ENCODE measurements at places on chromosomes 4 and X. TPM values are rescaled to one million over a fixed set of nuclear protein-coding genes. Genes with fewer than 3 reads are reported as not detected.

Gene PAGE2
- not detected for total RNA-seq

Gene HS3ST1
- 1.1 TPM for total RNA-seq

Gene ABCG2
- 2.4 TPM for total RNA-seq

GRCh38 chr4:187962926-187963325 lies 32.6 kb upstream of the ZFP42 start:
- no peak for DNase-seq

DNA sequence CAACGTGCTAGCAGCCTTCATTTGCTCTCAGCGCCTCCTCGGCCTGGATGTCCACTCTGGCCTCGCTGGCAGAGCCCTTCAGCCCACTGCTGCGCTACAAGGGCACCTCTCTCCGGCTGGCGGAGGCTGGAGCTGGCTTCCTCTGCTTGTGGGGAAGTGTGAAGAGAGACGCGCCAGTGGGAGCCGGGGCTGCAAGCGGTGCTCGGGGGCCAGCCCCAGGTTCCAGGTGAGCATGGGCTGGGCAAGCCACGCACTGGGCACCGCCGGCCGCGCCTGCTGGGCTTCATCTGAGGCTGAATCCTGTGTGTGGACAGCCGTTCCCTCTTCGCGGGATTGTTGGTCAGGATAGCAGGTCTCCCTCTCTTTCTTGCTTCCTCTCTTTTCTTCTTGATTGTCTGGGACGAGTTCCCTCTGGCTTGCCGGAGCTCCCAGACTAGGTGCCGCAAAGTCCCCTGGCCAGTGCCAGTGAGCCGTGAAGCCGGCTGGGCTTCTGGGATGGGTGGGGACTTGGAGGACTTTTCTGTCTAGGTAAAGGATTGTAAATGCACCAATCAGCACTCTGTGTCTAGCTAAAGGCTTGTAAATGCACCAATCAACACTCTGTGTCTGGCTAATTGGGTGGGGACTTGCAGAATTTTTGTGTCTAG lies 165.0 kb downstream of the HEPH start:
- DNase-seq, result no peak

DNA sequence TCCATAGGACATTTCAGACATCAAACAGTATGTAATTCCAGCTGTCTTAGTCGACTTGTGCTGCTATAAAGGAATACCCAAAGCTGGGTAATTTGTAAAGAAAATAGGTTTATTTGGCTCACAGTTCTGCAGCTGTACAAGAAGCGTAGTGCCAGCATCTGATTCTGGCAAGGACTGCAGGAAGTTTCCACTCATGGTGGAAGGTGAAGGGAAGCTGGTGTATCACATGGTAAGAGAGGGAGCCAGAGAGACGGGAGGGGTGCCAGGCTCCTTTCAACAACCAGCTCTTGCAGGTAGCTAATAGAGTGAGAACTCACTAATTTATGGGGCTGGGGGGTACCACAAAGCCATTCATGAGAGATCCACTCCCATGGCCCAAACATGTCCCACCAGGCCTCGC lies 253.0 kb upstream of the FGF13 start:
- no peak for DNase-seq

DNA sequence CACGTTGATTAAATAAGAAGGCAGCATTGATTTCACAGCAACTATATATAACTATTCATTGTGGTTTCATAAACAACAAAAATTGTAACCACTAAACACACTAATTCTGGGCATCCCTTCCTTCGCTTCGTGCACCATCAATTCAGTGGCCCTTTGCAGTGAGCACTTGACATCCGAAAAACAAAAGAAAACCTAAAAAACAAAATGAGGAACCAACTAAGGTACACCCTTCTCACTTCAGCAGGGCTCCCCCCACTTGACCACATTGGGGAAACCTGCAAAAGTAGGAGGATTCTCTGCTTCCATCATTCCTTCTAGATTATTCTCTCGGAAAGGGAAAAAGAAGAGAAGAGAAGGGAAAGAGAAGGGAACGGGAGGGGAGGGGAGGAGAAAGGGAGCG lies 28.3 kb downstream of the NBDY start:
- DNase-seq, result no peak

DNA sequence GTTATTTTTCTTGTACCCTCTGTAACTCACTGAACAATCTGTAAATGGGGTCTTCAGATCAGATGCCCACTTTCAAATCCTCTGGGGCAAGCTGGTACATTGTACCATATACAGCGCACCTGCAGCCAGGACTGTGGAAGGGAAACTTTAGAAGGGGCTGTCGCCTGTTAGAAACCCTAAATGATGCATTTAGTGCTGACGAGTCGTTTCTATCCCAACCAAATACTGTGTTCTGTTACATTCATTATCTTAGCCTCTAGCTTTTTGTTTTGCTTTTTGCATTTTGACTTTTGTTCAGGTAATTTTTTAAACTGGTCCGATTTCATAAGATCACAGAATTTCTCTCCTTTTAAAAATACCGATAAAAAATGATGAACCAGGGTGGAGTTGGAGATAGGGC lies 66.4 kb upstream of the AGA start:
- no peak for DNase-seq

Data from thoracic aorta (tissue), 2 donors.